H9 (cell line): ENCODE measurements at places on chromosomes 12 and 14. TPM values are rescaled to one million over a fixed set of nuclear protein-coding genes. Genes with fewer than 3 reads are reported as not detected.

MOK gene
- total RNA-seq = 2.8 and 3.0 TPM in 2 replicates

SLC10A1 gene
- total RNA-seq = not detected in 2 replicates

ACADS gene
- total RNA-seq = 8.3 and 9.5 TPM in 2 replicates

CACNA1C gene
- total RNA-seq = 0.81 and 1.1 TPM in 2 replicates

LRP1-AS gene
- not detected in 2 replicates for total RNA-seq

PLEK2 gene
- total RNA-seq = not detected in 2 replicates

GRCh38 chr12:14824012-14824634 lies 10.1 kb upstream of the SMCO3 start:
- no peak overlapping the region for H3K27ac ChIP-seq
- DNase-seq = no peak
- peaks cover 2% of the 10 kb centered on the region; the same call in 1 of the 2 replicates for H3K4me1 ChIP-seq

GRCh38 chr12:57539134-57539768 lies 7.7 kb downstream of the DCTN2 start:
- H3K4me1 ChIP-seq = no peaks in the 10 kb centered on the region; the same call in 1 of the 2 replicates
- H3K36me3 ChIP-seq = peaks cover 48% of the 10 kb centered on the region
- no peak for DNase-seq
- H3K4me3 ChIP-seq = no peak overlapping the region
- no peaks in the 10 kb centered on the region for H3K27me3 ChIP-seq

DNA sequence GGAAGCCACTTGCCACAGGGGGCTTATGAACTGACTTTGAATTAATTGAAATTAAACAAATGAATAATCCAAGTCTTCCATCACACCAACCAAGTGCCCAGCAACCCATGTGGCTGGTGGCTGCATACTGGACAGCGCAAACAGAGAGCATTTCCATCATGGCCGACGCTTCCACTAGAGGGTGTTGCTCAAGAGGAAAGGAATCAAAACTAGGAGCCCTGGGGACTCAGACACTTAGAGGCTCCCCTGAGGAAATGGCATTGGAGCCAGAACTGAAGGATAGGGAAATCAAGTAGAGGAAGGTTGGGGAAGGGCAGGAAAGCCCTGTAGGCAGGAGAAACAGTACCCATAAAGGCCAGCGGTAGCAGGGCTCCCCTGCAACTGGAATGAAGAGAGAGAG lies 50.6 kb upstream of the NUAK1 start:
- no peaks in the 10 kb centered on the region for H3K36me3 ChIP-seq
- H3K4me1 ChIP-seq = no peaks in the 10 kb centered on the region
- no peak overlapping the region for H3K27ac ChIP-seq
- no peak for DNase-seq

DNA sequence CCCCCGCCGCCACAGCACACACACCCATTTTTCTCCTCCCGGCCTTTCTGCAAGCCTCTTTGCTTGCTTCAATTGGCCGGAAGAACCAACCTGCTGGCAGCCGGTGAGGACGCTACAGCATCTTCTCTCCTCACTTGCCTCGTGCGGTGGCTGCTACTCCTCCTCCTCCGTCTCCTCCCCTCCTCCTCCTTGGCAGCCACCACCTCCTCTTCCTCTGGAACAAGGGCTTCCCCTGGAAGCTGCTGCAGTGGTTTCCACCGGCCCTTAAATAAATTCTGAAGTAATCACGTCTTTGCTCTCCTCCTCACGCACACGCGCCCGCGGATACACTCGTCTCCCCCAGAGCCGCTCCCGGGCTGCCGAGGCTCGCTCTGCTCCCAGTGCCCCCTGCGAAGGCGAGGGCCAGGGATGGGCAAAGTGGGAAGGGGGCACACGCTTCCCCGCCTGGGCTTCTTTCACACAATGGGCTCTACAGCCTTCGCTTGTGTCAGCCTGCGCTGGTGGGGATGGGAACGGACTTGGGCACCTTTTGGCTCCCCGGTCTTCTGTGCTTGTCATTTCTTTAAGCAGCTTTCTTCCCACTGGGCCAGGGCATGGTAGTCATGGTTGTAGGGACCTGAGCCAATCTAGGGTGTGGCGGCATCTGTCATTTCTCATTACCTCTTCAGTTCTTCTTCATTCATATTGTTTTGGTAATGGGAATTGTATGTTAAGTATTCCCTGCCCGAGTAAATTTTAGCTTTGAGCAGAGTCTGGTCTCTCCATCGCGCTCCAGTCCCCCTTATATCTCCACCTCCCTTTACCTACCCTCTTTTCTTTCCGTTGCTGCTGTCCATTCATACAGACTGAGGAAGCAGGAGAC lies at the start of gene PPFIA2:
TSS of gene PPFIA2 (minus strand) at position 161 of the 862 bp plus-strand sequence.
- no peaks in the 10 kb centered on the region for H3K36me3 ChIP-seq
- peaks cover 8% of the 10 kb centered on the region; the same call in 1 of the 2 replicates for H3K27me3 ChIP-seq
- peak within 1 kb of the TSS; percentile 77 for H3K4me3 ChIP-seq
- no peaks in the 10 kb centered on the region for H3K4me1 ChIP-seq
- H3K27ac ChIP-seq = no peak within 1 kb of the TSS

- H3K27ac ChIP-seq = no peak overlapping the region
- no peaks in the 10 kb centered on the region for H3K27me3 ChIP-seq
- H3K4me3 ChIP-seq = no peak overlapping the region
- 0 out of 2 replicates have a peak, but pooled peaks cover 1% of the 10 kb centered on the region for H3K4me1 ChIP-seq
Observed at GRCh38 chr12:95723693-95724384, 66.7 kb downstream of the NTN4 start.

DNA sequence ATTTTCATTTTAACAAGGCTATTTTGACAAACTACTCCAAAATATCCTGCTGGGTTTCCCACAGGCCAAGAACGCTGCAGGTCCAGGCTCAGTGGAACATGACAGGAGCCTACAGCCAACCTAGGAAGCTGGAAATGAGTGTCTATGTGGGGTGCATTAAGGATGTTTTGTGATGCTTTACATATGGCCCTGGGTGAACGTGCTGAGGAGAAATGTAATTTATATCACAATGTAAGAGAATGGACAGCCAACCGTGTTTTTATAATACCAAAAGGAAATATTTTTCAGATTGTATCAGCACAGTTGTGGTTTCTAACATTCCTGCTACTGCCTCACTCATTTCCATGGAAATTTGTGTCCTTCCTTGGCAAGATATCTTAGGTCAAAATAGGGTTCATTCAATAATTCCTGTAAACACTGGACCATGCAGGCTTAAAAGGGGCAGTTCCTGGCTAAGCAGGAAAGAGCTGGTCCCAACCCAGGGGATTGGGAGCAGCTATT lies 51.5 kb downstream of the ST8SIA1 start:
- no peaks in the 10 kb centered on the region for H3K36me3 ChIP-seq
- H3K27ac ChIP-seq = no peak overlapping the region
- no peak for DNase-seq
- H3K27me3 ChIP-seq = no peaks in the 10 kb centered on the region

GRCh38 chr12:54649825-54650224 lies 1.7 kb upstream of the DCD start:
- no peak for DNase-seq
- H3K27ac ChIP-seq = no peak overlapping the region
- H3K4me1 ChIP-seq = no peaks in the 10 kb centered on the region
- H3K27me3 ChIP-seq = no peaks in the 10 kb centered on the region

GRCh38 chr12:56589783-56590182 lies 40.3 kb downstream of the BAZ2A start:
- no peak for DNase-seq
- no peak overlapping the region for H3K4me3 ChIP-seq
- no peak overlapping the region for H3K27ac ChIP-seq

DNA sequence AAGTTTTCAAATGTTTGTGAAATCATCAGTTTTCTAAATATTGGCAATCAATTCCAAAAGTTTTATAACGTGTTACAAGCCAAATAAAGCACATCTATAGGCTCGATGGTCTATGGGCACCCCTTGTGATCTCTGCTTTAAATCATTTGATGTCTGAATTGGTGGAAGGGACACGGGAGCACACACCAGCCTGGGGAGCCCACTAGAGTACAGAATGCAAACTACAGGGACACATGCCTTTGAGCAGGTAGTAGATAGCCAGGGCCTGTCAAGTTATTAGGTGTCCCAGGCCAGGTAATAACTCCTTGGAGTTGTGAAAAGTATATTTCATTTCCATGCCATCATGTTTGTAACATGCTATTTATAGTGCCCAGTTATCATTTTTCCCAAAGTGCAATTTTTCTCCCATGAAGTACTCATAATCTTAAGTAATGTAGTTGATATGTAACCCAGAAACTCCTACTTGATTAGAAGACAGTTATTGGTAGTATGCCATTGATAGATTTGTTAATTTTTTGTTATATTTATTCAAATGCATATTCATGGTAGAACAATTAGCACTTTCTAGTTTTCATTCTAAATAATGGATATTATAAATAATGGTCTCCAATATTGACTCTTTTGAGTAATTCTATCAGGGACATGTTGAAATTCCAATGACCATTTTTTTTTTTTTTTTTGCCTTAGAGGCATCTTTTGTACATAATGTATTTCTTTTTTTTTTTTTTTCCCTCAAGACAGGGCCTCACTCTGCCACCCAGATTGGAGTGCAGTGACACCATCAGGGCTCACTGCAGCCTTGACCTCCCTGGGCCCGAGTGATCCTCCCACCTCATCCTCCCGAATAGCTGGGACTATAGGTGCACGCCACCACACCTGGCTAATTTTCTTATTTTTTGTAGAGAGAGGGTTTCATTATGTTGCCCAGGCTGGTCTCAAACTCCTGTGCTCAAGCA lies 96.9 kb upstream of the FGD4 start:
- H3K36me3 ChIP-seq = peaks cover 40% of the 10 kb centered on the region
- no peak overlapping the region for H3K27ac ChIP-seq
- peak; percentile 72 for DNase-seq
- no peak overlapping the region for H3K4me3 ChIP-seq

DNA sequence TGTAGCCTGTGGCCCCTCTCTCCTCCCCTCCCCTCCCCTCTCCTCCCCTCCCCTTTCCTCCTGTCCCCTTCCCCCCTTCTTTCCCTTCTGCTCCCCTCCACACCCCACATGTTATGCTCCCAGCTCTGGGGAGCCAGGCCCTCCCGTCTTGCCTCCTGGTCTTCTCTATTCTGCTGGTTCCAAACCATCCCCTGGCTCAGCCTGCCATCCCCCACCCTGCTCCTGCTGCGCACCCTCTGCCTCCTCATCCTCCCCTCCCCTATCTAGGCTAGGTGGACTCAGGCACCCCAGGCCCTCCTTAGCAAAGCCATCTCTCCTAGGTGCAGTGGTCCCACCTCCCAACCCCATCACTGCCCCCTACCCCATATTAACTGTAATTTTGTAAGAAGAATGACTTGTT lies 99.5 kb downstream of the CALM1 start:
- no peaks in the 10 kb centered on the region for H3K27me3 ChIP-seq
- no peaks in the 10 kb centered on the region; the same call in 1 of the 2 replicates for H3K4me1 ChIP-seq
- no peak for DNase-seq
- no peak overlapping the region for H3K27ac ChIP-seq

DNA sequence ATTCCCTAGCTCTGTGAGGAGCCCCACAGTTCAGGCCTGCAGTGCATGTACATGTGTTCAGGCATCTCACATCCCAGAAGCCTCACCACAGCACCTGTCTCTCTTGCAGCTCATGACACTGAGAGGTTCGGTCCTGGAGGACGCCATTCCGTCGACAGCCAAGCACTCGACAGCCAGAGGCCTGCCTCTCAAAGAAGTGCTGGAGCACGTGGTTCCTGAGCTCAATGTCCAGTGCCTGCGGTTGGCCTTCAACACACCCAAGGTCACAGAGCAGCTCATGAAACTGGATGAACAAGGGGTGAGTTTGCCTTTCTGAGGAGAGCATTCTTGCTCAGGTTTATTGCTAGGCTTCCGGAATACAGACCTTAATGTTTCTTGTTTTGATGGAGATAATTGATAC lies 308.3 kb upstream of the RGS6 start:
- no peaks in the 10 kb centered on the region for H3K27me3 ChIP-seq
- no peaks in the 10 kb centered on the region for H3K4me1 ChIP-seq
- peaks cover 2% of the 10 kb centered on the region; the same call in 1 of the 3 replicates for H3K36me3 ChIP-seq
- H3K4me3 ChIP-seq = no peak overlapping the region
- no peak for DNase-seq
- H3K27ac ChIP-seq = no peak overlapping the region

- H3K27ac ChIP-seq = no peak overlapping the region
- H3K27me3 ChIP-seq = no peaks in the 10 kb centered on the region
- H3K4me3 ChIP-seq = no peak overlapping the region
- H3K36me3 ChIP-seq = peaks cover 15% of the 10 kb centered on the region
Observed at GRCh38 chr14:69863083-69863482, 16.1 kb upstream of the SMOC1 start.

DNA sequence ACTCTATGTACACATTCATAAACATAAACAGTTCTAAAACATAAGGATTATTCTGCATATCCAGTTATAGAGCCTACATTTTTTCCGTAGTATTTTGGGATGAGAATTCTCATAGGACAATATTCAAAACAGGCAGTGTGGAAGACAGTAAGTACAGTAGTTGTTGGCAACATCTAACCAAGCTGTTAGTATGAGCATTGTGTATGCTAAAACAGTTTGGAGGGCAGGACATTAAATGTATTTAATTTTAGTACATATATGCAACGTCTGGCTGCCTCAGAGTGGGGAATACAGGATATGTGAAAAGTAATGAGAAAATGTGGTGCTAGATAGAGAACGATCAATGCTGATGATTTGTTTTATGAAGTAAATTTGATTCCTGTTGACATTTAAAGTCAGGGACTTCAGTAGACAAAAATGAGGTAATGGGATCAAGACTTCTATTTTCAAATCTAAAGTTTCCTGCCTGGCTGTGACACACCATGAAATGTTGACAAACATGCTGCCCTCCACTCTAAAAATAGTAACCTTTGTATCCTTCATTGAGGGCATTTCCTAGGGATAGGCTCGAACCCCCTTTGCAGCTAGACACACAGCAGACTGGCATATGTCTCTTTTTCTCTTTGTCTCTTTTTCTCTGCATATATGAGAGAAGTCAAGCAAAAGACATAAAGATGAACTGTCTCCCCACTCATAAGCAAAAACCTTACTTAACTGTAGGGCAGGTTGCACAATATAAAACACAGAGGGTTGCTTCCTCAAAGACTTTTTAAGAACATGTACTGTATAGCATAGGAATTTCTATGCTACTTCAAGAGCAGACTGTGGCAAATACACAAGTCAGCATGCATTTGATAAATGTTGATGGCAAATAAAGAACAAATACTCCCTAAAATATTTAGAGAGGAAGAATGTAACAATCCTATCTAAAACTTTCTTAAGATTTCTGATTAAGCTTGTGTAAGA lies 75.5 kb upstream of the GTF2A1 start:
- no peaks in the 10 kb centered on the region for H3K27me3 ChIP-seq
- H3K27ac ChIP-seq = no peak overlapping the region
- DNase-seq = no peak
- no peak overlapping the region for H3K4me3 ChIP-seq
- no peaks in the 10 kb centered on the region for H3K4me1 ChIP-seq
- H3K36me3 ChIP-seq = peaks cover 7% of the 10 kb centered on the region; the same call in 2 of the 3 replicates

DNA sequence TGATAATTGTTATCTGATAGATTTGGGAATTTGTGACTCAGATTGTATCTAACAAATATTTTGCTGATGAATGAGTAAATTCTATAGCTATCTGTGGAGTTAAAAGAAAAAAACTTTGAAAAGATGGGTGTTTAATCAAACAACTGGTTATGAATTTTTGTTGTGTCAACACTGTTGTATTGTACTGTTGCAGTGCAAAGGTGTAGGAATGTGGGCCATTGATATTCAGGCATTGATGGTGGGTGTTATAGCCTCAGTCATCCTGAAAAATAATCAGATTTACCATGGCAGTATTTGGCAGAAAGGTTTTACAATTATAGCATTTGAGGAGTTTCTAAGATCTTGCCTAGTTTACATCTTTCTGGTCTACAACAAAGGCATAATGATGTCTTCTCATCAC lies 15.4 kb downstream of the DRAM1 start:
- no peak for DNase-seq
- no peaks in the 10 kb centered on the region for H3K27me3 ChIP-seq
- peaks cover 2% of the 10 kb centered on the region; the same call in 1 of the 2 replicates for H3K4me1 ChIP-seq
- no peaks in the 10 kb centered on the region for H3K36me3 ChIP-seq
- H3K27ac ChIP-seq = no peak overlapping the region

GRCh38 chr12:110606253-110606611 lies 7.7 kb upstream of the TCTN1 start:
- H3K4me1 ChIP-seq = no peaks in the 10 kb centered on the region
- no peak overlapping the region for H3K4me3 ChIP-seq
- H3K27me3 ChIP-seq = no peaks in the 10 kb centered on the region
- no peaks in the 10 kb centered on the region for H3K36me3 ChIP-seq
